Activated CD4-positive, alpha-beta T cell treated with anti-CD3 and anti-CD28 coated beads for 4 hours (primary cell): ENCODE measurements at places on chromosomes 12 and 14.

DNA sequence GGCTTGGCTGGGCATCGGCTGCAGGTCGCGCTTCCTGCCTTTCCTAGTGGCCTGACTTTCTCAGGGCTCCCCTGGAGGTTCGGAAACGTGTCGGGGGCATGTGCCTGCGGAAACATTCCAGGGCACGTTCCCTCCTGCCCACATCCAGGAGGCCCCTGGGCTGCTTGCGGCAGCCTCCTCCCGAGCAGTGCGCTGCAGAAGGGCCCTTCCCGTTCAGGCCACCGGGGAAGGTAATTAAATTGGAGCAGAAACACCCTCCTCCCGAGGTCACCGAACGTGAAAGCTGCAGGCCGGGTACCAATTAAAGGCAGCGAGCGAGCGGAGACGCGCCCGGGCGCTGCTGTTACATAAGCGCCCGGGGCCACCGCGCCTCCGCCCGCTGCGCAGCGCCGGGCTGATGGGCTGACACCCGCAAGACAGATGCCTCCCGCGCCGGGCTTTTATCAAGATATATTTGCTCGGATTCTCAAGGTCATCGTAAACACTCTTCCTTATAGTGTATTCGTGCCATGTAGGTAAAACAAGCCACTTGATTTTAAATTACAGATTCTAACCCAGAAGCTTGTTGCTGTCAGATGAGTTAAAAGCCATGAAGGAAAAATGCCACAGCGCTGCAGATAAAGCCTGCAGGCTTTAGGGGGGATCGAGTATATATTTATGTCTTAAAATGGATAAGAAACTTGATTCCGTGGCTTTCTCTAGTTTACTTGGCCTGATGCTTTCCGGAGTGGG, 31.4 kb downstream of the SSPN start:
- DNase-seq: no peak

GRCh38 chr12:130484221-130484620, 146.5 kb downstream of the PIWIL1 start:
- DNase-seq: no peak

DNA sequence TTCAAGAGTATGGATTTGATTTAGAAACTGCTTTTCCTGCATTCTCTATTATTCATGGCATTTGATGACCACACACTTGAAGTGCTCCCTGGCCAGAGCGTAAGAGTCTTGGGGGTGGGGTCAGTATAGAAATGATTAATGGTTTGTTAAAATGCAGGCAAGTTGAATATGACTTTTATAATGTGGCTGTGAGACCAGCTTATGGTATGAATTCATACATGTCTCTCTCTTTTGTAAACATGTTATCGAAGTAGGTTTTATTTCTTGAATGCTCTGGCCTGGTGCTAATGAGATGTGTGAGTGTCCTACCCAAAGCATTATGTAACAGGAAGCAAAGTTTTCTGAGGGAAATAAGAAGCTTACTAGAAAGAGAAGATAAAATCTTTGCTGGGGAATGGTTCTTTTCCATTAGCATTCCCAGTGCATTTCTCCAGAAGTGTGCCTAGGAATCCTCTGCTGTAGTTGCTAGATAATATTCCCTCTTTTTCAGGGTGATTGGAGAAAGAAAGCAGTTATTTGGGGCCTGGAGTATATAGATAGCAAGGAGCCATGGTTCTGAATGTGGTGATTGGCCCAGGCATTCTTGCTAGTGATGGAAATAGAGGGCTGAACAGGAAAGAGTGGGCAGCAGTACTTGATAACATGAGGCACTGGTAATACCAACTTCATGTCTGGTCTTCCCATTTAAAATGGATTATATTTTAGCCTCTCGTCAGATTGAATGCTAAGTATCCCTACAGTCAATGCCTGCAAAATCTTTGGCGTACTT, 289.7 kb downstream of the RAD51B start:
- no peak for DNase-seq

- no peak for DNase-seq
These were observed 54.6 kb downstream of the TRAFD1 start for GRCh38 chr12:112179916-112180315.

GRCh38 chr12:104022786-104023185, 27.2 kb downstream of the GLT8D2 start:
- no peak for DNase-seq

GRCh38 chr14:28656704-28657255, 109.8 kb upstream of the FOXG1 start:
- no peak for DNase-seq

DNA sequence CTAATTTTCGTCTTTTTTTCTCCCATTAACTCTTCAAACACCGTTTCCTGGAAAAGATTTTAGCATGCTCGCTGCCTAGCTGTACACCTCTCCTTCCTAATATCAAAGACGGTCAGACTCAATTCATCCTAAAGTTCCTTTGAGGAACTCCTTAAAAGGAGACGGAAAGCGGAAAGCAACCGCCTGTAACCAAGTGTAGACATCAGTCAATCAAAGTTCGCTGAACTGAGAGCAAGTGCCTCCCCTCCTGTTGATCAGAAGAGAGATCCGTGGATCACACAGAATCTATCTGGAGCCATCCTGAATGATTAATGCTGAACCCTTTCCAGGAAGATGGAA, 412 bp upstream of the TEP1 start:
- DNase-seq: no peak

- no peak for DNase-seq
These were observed 124.9 kb downstream of the ATP23 start for GRCh38 chr12:58066296-58066695.

- DNase-seq: no peak
These were observed 85.0 kb downstream of the TBX5 start for GRCh38 chr12:114320968-114321367.

GRCh38 chr14:102321456-102322422, 2.2 kb downstream of the ZNF839 start:
- no peak for DNase-seq

- no peak for DNase-seq
These were observed 353.4 kb downstream of the KCNH5 start for GRCh38 chr14:62691647-62692489.
